Stimulated activated CD4-positive, alpha-beta T cell treated with anti-CD3 and anti-CD28 coated beads, Interleukin-1b, Interleukin-23, amount 100 ng/mL, for 24 hours (primary cell): ENCODE measurements at places on chromosomes 16 and 17.

GRCh38 chr17:80561541-80562114 lies 17.0 kb downstream of the RPTOR start:
- DNase-seq = no peak

GRCh38 chr17:18014006-18014405 lies 25.0 kb downstream of the ATPAF2 start:
- DNase-seq = no peak

- no peak for DNase-seq
Measured at GRCh38 chr17:68602289-68602688, 1.1 kb upstream of the FAM20A start.

DNA sequence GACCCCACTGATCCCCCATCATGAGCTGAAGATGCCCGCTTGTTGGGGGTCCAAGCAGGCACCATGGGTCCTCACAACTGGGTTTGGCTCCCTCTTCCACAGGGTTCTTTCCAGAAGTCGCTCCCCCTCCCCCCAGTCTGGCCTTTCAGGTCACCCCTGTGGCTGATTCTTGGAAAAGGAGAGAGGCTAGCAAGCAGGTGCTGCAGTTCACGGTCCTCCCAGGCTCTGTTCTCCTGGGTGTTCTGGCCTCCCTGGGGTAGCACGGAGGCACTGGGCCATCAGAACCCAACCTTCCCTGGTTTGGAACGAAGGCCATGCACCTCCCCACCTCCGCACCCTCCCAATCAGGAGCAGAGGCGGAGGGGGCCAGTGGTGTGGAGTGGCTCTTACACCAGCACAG lies 18.9 kb downstream of the CACNA1G start:
- no peak for DNase-seq

GRCh38 chr17:17724307-17725010 lies 43.2 kb downstream of the RAI1 start:
- DNase-seq = no peak

DNA sequence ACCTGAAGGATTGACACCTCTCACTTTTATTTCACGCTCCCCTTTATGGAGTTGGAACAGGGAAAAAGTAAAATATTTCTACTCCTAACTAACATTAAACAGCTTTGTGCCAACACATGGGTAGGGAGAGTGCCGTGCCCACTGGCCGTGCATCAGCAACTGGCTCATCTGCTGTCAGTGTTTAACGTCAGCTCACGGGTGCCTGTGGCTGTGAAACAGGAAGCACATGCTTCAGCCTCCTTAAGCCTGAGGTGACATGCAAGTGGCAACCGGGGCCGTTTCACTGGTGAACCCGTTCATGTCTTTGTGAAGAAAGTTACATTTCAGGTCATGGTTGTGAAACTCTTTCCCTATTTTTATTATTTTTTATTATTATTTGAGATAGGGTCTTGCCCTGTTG lies 3.2 kb downstream of the SPG7 start:
- DNase-seq = no peak

DNA sequence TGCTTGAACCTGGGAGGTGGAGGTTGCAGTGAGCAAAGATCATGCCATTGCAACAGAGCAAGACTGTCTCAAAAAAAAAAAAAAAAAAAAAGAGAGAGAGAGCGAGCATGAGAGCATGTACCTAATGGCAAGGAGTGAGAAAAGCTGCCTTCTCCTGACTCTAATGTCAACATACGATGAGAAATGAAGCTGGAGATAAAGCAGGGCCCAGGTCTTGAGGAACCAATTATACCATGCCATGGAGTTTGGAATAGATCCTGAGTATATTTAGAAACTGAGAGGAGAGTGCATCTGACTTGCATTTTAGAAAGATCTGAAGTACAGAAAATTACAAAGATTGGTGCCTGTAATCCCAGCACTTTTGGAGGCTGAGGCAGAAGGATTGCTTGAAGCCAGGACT lies 3.8 kb upstream of the MAP2K6 start:
- no peak for DNase-seq

GRCh38 chr16:76441876-76442275 lies 164.7 kb downstream of the CNTNAP4 start:
- DNase-seq = no peak

DNA sequence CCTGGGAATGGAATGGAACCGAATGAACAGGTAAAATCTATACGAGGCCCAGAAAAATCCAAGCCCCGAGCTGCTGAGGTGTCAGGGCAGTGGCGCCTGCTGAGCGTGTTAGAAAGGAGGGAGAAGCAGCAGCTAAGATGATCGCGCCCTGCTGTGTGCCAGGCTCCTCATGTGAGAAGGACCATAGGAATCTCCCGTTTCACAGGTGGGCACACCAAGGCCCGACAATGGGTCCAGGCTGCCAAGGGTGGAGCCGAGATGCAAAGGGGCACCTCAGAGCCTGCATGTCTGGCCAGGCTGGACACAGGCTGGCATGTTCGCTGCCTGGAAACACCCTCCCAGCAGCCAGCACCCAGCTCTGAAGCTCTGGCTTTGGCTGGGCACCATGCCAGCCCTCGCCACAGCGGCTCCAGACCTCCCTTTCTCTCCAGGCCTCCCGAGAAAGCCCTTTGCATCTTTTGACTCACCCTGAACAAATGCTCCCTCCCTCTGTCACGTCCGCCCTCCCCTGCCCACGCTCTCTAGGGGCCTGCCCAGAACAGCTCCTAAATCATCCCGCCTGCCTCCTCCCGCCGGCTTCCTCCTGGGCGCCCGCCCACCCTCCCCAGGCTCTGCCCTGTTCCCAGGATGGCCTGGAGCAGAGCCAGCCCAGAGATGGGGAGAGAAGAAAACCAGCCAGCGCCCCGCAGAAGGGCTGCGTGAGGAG lies 217.8 kb upstream of the GSE1 start:
- no peak for DNase-seq

DNA sequence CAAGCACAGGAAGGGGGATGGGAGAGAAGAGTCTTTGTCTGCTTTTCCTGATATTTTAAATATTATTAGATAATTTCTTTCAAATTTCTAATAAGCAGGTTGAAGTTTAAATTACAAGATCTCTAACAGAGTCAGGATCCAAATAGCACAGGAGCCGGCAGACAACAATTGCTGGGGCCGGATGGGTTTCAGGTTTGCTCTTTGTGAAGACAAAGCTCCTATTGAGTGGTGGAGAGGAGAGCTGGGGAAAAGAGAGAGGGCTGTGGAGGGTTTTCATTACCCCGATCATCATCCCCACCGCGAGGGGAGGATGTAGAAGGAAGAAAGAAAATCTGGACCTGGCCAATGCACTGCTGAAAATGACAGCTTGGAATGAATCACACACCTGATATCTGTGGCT lies 197.3 kb downstream of the SOX9 start:
- DNase-seq = no peak

- DNase-seq = no peak
Measured at GRCh38 chr16:12673466-12673865, 130.2 kb downstream of the CPPED1 start.

- DNase-seq = no peak
Measured at GRCh38 chr16:49867796-49868668, 12.1 kb upstream of the ZNF423 start.

DNA sequence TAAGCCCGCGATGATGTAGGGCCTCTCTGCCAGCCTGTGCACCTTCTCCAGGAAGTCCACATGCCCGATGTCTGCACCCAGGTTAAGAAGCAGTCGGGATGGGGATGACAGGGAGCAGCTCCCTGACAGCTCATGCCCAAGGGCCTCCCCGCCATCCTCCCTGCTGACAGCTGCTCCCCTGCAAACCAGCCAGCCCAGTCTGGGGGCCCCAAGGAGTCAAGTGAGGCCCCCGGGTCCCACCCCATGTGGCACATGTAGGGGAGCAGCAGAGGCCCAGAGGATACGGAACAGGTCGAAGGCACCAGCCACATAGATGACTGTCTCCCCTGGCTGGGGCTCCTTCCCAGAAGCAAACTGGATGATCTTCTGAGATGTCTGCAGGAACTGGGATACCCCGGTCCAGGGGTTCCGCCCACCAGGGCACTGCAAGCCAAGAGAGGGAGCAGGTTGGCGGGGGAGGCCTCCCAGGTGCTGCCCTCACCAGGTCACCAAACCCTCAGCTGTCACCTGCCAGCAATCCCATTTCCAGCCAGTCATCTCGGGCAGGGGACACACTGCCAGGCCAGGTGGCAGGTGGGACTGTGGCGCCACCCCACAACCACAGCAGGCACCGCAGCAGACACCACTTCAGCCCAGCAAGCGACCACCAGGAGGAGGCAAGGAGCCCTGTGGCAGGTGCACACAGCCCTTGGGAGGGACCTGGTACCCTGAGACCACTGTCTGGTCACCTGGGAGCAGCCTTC lies 4.6 kb downstream of the PCYT2 start:
- no peak for DNase-seq

- no peak for DNase-seq
Measured at GRCh38 chr17:51435171-51435552, 174.8 kb downstream of the UTP18 start.

DNA sequence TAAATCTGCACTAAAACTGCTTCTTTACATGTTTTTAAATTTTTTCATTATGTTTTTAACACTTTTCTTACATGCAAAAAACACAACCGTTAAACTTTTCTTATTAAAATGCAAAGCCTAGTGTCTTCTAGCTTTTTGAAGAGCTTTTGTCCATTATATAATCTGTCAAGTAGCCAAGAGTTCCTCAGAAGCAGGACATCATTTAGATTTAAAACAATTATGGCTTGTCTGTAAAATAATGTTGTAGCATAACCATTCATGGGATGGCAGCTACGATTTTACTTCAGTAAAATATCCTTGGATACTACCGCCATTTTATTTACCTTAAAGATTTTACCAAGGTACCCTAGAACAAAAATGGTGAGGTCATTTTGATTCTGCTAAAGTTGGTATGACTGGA lies 2.8 kb downstream of the OMG start:
- no peak for DNase-seq

DNA sequence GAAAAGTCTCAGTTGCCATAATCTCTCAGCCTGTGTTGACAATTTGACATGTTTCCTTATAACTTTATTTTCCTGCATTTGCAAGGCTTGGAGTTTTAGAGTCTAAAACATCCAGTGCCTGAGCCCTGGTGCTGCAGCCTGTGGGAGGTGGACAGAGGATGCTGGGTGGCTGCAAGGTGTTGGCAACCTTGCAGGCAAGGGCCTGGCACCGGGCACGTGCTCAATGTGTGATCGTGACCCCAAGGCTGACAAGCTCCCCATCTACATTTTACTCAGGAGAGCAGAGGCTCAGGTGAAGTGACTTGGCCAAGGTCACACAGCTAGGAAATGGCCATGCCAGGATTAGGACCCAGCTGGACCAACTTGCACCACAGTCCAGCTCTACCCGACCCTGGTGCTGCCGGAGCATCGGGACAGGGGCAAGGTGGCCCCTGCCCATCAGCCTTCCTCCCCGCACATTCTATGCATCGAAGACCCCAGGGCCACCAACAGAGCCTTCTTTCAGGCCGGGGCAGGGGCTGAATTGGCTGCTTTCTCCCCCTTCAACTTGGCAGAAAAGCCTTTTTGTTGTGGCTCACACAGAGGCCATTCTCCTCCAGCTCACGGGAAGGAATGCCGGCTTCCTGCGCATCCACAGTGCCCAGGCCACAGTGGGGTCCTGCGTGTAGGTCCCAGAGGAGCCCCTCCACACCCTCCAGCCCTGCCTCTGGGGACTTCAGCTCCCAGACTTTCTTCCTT lies 23.1 kb downstream of the MMP15 start:
- DNase-seq = no peak

DNA sequence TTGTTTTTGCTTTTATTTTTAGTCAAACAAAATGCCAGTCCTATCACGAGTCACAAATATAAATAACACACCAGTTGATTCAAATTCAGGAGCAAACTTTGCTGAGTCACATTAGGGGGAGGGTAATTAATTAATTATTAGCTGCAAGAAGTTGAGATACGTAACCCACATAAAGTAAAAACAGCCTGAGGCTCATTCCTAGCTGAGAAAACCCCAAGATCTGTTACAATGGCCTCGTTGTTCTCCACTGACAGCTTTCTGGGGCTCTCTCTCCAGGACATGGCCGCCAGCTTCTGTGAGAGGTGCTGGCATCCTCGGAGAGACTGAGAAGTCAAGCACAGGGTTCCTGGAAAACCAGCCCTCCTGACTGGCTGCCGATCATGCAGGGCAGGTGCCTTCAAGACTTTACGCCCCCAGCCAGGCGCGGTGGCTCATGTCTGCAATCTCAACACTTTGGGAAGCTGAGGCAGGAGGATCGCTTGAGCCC lies 11.1 kb downstream of the RAB40B start:
- DNase-seq = no peak

DNA sequence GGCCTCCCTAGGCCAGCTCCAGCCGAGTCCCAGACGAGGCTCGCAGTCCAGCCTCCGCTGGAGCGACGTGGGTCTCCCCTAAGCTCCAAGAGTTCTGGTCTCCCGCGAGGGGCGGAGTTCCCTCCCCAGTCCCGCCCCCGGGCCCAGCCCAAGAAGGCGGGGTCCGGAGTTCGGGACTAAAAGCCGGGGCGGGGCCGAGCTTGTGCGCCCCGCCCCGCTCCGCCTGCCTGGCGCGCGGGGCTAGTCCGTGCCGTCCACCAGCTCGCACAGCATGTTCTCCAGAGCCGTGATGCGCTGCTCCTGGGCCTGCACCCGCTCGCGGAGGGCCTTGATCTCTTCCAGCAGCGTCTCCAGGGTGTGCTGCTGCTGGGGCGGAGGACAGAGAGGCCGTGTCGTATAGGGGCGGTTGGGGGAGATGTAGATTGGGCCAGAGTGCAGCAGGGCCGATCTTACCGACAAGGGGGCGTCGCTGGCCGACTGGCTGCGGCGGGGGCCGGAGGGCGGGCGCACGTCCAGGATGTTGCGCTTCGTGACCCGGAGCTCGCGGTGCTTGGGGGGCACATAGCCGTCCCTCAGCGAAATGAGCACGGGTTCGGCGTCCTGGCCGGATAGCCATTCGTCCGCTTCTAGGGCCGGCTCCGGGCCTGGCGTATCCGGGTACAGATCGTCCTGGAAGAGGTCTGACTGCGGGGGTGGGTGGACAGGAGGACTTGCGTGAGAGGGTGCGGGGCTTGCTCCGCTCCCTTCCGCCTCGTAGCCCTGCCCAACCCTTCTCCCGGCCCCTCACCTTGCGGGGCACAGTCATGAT lies 7.0 kb downstream of the CORO6 start:
- peak; percentile 59 for DNase-seq

GRCh38 chr16:52568983-52569690 lies 22.2 kb upstream of the TOX3 start:
- no peak for DNase-seq
